ENCODE measurements at places on chromosomes 1 and 21.

- peak; percentile 32 for DNase-seq
Observed at GRCh38 chr1:37509181-37509580, 5.4 kb downstream of the MEAF6 start.

GRCh38 chr1:211714154-211714553 is 38.7 kb upstream of the NEK2 start:
- DNase-seq, result no peak

GRCh38 chr1:86472767-86473166 is 4.0 kb downstream of the CLCA1 start:
- DNase-seq, result no peak

DNA sequence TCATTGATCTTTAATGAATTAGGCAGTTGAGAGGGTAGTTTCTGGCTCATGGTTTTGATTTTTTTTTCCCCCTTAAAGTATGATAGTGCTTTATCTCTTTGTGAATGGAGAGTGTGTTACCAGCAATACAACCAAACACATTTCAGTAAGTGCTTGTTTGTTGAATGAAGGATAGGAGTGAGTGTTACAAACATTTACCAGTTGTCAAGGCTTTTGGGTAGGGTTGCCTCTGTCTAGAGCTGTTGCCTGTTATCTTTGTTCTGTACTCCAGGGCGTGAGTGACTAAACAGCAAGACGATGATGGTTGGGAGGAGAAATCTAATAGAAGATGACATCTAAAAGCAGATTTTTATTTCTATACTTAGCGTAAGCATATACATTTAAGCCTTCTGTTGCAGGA is 21.5 kb downstream of the MAP3K7CL start:
- DNase-seq, result no peak

DNA sequence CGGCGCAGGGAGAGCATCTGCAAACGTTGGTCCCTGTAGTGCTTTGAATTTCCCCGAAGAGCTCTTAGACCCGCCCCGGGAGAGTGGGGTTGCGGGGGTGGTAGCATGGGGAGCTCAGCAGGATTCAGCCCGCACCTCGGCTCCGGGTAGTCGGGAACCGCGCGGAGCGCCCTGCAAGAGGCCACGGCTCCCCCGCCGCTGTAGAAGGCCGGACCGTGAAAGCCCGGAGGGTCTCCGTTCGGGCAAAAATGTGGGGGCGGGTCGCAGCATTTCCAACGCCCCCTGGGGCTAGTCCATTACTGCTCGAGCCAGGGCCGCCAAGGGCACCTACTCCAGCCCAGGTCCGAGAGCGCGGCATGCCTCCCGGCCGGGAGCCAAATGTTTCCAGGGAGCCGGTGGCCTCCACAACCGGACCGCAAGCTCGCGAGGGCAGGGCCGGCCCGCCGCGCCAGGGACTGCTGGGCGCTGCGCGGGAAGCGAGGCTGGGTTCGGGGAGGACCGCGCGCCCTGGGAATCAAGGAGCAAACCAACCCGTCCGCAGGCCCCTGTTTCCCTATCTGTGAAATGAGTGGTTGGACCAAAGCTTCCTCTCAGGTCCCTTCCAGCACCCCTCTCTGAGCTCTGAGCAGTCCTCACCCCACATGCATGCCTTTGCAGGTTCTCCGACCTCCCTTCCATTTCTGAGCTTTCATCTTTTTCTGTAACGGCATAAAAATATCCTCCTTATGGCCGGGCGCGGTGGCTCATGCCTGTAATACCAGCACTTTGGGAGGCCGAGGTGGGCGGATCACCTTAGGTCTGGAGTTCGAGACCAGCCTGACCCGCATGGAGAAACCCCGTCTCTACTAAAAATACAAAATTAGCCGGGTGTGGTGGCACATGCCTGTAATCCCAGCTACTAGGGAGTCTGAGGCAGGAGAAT is 775 bp upstream of the TMEM63A start:
- DNase-seq, result peak; percentile 23

DNA sequence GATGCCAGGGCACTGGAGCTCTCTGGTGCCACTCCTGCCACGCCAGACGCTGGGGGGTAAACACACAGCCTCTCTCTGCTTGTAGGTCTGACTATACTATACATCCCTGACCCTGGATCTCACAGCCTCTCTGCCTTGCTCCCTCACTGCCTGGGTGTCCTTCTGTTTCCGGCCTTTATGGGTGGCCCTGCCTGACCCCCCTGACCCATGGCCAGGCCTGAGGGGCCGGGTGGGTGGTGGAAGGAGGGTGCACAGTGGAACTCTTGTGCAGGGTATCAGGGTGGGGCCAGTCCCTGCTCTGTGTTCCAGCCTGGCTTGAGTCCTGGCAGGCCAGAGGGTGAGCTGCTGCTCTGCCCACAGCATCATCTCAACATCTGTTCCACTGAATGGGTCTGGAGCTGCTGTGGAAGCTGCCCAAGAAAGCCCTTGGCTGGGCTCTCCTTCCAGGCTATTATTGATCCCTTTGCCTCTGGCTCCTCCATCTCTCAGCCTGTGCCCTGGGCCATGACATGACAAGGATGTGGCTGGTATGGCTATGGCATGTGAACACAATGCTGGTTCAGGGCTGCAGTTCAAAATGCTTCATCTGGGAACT is 17.2 kb upstream of the SYNC start:
- no peak for DNase-seq

All from fibroblast of upper back skin (primary cell).